Fibroblast of lung (primary cell): ENCODE measurements at places on chromosomes 16 and 17. TPM values are rescaled to one million over a fixed set of nuclear protein-coding genes. Genes with fewer than 3 reads are reported as not detected.

The CACNG1 gene
- not detected in 2 replicates for total RNA-seq

The AOC3 gene
- 0.17 and 0.26 TPM in 2 replicates for total RNA-seq

The TP53TG3C gene
- not detected in 2 replicates for total RNA-seq

The CCDC92B gene
- total RNA-seq: not detected in 2 replicates

The CACNG3 gene
- total RNA-seq: not detected in 2 replicates

The PPP1R1B gene
- under 0.01 and 0.26 TPM in 2 replicates for total RNA-seq

The RHBDL1 gene
- total RNA-seq: 2.6 and 7.1 TPM in 2 replicates

The CRYBA1 gene
- 0.17 TPM in 1 of 2 replicates, not detected in the other for total RNA-seq

The CTRB1 gene
- total RNA-seq: not detected in 2 replicates

The PYY gene
- 0.33 TPM in 1 of 2 replicates, not detected in the other for total RNA-seq

The TPSG1 gene
- total RNA-seq: not detected in 2 replicates

The HS3ST2 gene
- total RNA-seq: not detected in 2 replicates

The TBC1D3G gene
- not detected in 2 replicates for total RNA-seq

The CHST6 gene
- 0.17 and 0.26 TPM in 2 replicates for total RNA-seq

The SLC47A1 gene
- 0.26 and 0.66 TPM in 2 replicates for total RNA-seq

The LITAFD gene
- total RNA-seq: not detected in 2 replicates

The RNU2-1 gene
- not detected in 2 replicates for total RNA-seq

The GLTPD2 gene
- not detected in 2 replicates for total RNA-seq

The ZNF469 gene
- total RNA-seq: 1.3 and 1.5 TPM in 2 replicates

The TNFRSF17 gene
- total RNA-seq: not detected in 2 replicates

The TMEM235 gene
- not detected in 2 replicates for total RNA-seq

The KRT25 gene
- not detected in 2 replicates for total RNA-seq

The PRPSAP1 gene
- total RNA-seq: 32.7 and 59.8 TPM in 2 replicates

The KRT32 gene
- under 0.01 TPM in 2 replicates for total RNA-seq
